ENCODE measurements at places on chromosomes 7 and 10.

GRCh38 chr10:88254091-88254490 lies 329.0 kb downstream of the RNLS start:
- peak; percentile 86 for DNase-seq

- peak; percentile 60 for DNase-seq
These were observed 255.3 kb downstream of the DNAJB9 start for GRCh38 chr7:108824840-108825580.

GRCh38 chr7:17402628-17403278 lies 104.3 kb downstream of the AHR start:
- peak; percentile 51 for DNase-seq

GRCh38 chr10:49741108-49741995 lies 20.8 kb downstream of the OGDHL start:
- no peak for DNase-seq

GRCh38 chr7:47873762-47874161 lies 74.5 kb downstream of the PKD1L1 start:
- DNase-seq: peak; percentile 42

DNA sequence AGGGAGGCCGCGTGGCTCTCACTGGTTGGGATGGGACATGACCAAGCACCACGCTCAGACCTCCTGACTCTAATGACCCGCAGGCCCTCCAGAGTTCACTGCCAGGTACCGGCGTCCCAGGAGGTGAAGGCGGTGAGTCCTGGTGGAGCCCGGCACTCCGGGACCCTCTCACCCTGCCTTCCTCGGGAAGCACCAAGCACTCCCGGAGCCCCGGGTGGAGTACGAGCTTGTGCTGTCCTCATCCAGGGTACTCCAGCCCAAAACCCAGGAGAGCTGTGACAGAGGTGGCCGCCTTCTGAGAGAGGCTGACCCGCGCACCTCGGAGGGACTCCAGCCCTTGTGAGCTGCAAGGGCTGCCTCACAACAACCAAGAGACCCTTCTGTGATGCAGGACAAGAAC lies 9.4 kb downstream of the MAD1L1 start:
- DNase-seq: no peak

DNA sequence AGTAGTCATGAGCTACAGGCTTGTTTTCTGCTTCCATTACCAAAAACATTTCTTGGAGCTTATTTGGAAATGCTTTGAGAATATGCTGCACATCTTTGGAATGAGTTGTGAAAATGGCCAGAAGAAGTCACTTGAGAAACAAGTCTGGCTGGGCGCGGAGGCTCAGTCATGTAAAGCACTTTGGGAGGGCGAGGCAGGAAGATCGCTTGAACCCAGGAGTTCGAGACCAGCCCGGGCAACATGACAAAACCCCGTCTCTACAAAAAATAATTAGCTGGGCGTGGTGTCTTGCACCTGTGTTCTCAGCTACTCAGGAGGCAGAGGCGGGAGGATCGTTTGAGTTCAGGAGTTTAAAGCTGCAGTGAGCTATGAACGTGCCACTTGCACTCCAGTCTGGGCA lies 882 bp upstream of the CHCHD1 start:
- no peak for DNase-seq

- no peak for DNase-seq
These were observed 1.3 kb downstream of the BRAT1 start for GRCh38 chr7:2553831-2554581.

DNA sequence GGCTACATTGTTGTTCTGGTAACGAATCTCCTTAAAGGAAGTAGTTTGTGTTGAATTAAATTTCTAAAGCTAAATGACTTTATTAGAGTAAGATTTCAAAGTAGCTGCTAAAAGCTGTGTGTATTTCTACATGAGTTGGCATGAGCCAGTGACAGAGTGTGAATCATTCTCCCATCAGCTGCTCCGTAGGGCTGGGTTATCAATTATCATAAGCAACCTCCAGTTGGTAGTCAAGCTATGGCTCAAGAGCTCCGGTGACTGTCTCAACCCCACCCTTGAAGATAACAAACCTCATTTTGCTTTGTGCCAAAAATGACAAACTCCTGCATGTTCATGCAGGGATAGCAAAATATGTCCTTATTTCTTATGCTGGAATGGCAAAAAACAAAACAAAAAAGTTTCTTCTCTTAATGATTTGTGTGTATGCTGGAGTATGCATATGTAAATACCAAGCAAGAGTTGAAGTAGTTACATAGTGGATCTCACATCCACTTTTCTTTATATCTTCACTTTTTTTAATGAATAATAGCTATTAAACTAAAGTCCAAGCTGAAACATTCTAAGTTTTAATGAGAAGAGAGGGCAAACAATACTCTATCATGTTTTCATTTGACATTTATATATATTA lies 249.4 kb downstream of the CACNA2D1 start:
- peak; percentile 72 for DNase-seq

GRCh38 chr10:3081383-3081981 lies 14.1 kb downstream of the PFKP start:
- DNase-seq: no peak
